ENCODE measurements at places on chromosomes 2 and 18. TPM values are rescaled to one million over a fixed set of nuclear protein-coding genes. Genes with fewer than 3 reads are reported as not detected.
A peak's percentile ranks its signal among the peaks of the same experiment; 100 is the strongest.

SEPTIN10 gene
- 58.8 TPM for total RNA-seq

HOXD4 gene
- not detected for total RNA-seq

ARHGAP28 gene
- total RNA-seq = 4.0 TPM

RBFA gene
- 13.4 TPM for total RNA-seq

UGT1A3 gene
- not detected for total RNA-seq

MYO1B gene
- total RNA-seq = 16.3 TPM

GRCh38 chr2:119732601-119733164 is 27.0 kb upstream of the PTPN4 start:
- DNase-seq = no peak

GRCh38 chr18:54710900-54711281 is 117.4 kb upstream of the RAB27B start:
- DNase-seq = no peak

- DNase-seq = peak; percentile 72
These were observed 170.1 kb downstream of the ASB1 start for GRCh38 chr2:238596571-238597551.

- no peak for DNase-seq
These were observed 13.1 kb upstream of the CCNYL1 start for GRCh38 chr2:207698301-207698700.

DNA sequence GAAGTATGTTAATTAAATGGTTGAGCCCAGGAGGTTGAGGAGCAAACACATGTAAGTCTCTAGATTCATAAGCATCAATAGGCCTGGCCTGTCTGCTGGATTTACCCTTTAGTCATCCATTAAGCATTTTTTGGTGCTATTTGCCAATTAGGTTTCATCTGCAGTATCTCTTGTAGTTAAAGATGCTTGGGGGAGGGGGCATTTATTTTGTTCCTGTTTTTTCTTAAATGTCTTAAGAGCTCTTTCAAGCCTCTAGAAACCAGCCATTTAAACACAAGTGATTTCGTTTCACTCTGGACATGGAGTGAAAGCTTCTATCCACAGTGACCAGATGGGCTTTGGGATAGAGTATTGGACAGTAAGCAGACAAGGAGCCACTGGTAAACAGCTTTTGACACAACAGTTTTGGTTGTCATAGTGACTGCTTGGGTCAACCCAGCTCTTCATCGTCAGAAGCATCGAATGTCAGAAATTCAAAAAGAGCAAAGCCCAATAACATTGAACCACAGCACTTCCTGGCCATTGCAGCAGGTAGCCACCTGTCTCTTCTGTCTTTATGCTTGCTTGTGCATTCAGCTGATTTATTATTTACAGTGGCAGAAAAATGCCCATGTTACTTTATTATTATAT is 4.9 kb downstream of the QPCT start:
- DNase-seq = no peak

DNA sequence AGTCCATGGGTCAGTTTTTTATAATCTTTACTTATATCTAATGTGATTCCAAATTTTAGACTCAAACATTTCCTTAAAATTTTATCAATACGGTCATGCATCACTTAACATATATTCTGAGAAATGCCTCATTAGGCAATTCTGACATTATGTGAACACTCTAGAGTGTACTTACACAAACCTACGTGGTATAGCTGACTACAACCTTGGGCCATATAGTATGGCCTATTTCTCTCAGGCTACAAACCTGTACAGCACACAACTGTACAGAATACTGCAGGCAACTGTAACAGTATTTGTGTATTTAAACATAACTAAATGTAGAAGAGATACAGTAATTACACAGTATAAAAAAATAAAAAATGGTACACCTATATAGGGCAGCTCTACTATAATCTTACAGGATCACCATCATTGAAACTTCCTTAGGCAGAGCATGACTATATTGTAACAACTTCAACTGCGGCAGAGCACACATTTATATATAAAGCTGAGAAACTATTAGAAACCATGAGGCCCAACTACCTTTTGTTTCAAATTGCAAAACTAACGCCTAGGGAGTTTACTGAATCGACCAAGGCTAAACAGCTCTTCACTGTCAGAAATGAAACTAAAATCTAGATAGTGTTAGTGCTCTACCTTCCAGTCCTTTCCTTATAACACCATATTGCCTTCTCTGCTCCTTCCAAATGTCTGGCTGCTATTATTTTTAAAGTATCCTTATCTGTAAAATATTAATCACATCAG is 6.9 kb downstream of the YES1 start:
- no peak for DNase-seq

GRCh38 chr2:168155046-168155445 is 92.3 kb downstream of the STK39 start:
- DNase-seq = no peak

- no peak for DNase-seq
These were observed 133.5 kb downstream of the TMEM182 start for GRCh38 chr2:102895376-102895775.

DNA sequence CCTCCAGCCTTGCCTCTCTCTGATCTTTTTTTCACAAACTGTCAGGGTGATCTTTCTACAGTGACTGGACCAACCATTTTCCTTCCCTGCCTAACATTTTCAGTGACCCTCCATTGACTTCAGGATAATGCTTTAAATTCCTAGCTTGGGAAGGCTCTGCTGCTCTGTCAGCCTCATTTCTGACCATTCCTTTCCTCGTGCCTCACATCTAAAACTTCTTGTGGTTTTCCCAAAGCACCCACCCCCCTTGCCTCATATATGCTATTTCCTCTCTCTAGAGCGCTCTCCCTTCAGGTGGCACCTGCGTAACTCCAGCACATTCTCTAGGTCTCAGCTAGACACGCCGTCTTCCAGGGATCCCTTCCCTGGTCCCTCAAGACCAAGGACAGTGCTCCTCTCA is 37.2 kb downstream of the DRC1 start:
- DNase-seq = no peak

- DNase-seq = no peak
These were observed 264.9 kb upstream of the CCDC68 start for GRCh38 chr18:55224086-55224625.

DNA sequence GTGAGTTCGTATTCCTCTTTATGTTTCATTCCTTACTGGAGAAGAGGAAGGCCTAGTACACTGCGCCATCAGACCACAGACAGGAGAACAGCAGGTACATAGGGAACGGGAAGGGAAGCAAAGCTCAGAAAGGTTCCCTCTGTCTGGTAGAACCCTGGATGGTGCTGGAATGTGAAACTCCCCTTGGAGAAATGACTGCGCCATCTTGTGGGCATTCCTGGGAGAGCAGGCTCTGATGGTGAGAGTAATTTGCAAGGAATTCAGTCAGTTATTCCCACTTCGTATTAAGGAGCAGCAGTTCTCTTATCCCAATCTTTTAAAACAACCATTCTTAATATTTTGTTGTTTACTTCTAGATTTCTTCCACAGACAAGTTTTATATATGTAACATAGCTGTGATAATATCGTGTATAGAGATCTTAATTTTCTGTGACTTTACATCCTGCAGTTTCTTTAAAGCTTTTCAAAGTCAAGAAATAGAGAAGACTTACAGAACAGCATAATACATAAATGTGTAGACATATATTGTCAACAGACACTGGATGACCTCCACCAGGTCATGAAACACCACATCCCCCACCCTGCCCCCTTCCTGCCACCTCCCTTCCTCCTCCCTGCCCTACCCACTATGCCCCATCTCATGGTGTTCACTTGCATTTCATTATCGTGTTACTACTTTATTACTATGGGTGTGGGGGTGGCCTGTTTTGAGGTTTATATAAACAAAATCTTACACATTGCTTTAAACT is 83.9 kb downstream of the ARHGEF4 start:
- DNase-seq = peak; percentile 74

- DNase-seq = no peak
These were observed 2.2 kb downstream of the NXPH2 start for GRCh38 chr2:138777996-138778395.

DNA sequence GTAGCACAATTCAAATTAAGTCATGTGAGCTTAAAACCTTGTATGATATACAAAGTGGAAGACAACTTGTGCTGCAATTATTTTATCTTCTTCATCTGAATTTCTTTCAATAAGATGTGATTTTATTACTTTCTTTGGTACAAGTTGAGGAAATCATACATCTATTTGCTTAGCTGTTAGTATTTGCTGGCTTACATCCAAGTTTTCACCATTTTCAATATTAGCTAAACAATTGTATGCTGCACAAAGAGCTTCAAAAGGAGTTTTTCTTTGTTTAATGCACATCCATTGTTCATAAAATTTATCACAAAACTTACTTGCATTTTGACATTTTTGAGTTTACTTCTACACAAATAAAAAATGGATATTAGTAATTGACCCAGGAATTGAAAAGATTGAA is 40.9 kb downstream of the SCN9A start:
- no peak for DNase-seq

All from right cardiac atrium (tissue), 5 donors.